ENCODE measurements at places on chromosomes 2 and 18. TPM values are rescaled to one million over a fixed set of nuclear protein-coding genes. Genes with fewer than 3 reads are reported as not detected.

The NAT8 gene
- 22.5 TPM for polyA plus RNA-seq

The ABCB11 gene
- 0.31 TPM for polyA plus RNA-seq

DNA sequence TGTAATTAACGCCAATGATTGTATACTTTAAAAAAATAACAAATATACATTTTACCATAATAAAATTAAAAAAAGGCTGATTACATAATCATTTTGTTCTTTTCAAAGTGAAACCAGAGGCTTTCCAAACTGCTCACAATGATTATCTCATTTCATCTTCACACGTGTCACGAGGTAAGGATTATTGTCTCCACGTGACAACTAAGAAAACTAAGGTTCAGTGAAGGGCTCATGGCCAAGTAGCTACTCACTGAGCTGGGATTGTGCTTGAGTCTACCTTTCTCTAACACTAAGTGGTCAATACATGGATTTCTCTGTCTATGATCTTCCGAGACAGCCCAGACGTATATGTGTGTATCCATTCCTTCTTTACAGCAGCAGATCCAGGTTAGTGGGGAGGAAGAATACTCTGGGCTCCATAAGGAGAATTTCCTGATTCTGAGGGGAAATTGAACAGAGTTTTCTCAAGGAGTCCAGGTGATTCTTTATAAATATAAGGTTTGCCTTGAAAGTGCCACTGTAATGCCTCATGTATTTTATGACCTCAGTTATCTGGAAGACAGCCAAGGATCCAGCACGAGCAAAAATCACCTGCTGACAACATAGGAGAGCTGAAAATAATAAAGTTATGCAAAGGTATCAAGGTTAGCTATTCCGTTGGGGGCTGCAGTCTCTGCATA, 25.6 kb upstream of the ACSL3 start:
- DNase-seq, result peak; percentile 14

- DNase-seq, result no peak
Observed at GRCh38 chr18:9401176-9401575, 66.6 kb downstream of the TWSG1 start.

The DSC2 gene
- polyA plus RNA-seq, result 48.0 TPM

DNA sequence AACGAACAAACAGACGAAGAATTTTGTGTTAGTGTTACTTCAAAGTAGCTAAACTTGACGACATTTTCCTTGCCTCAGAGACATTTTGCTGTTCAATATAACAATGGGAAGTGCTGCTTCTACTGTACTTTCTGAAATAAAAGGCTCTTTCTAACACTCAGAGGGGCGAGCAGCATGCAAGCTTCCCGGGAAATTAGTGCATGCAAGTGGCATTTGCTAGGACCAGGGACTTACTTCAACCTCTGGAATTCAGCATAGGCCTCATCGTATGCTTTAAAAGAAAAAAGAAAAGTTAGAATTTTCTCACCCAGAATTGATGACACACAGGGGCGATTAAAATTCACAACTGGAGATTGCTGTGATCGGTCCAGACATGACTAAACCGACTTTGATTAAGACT, 62.5 kb upstream of the LPIN2 start:
- DNase-seq, result no peak

The ARHGAP15 gene
- polyA plus RNA-seq, result 3.4 TPM

GRCh38 chr18:66734451-66734850, 130.6 kb upstream of the CDH19 start:
- DNase-seq, result no peak

DNA sequence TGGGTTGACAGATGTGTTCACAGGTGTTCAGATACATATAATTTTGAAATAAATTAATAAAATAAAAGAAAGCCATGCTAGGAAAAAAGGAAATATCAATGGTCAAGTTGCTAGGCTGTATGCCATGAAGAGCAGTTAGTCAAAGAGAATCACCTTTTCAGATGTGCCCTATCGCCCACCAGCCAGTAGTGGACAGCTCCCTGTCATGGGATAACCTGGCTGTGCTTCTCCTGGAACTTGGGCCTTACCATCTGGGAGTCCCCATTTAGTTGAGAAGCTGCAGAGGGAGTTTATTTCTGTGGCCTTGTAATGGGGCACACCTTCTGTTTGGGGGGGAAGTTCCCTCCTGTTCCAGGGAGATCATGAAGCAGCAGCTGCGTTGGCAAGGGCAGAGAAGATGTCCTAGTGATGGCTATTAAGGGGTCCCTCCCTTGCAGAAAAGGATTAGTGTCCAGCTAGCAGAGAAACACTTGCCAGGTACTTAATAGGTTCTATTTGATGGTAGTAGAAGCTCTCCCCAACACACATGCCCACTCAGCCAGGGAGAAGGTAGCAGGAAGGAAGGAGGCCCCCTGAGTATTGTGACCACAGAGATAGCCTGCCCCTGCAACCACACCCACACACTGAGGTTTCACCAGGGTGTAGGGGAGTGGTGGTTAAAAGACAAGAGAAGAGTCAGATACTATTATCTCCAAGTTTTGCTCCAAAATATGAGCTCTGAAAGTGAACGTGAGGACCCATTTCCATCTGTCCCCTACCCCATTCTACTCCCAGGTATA, 117.7 kb downstream of the B3GNT2 start:
- no peak for DNase-seq

GRCh38 chr18:59360381-59360780, 1.3 kb upstream of the LMAN1 start:
- no peak for DNase-seq

The PAPOLG gene
- polyA plus RNA-seq, result 27.5 TPM

DNA sequence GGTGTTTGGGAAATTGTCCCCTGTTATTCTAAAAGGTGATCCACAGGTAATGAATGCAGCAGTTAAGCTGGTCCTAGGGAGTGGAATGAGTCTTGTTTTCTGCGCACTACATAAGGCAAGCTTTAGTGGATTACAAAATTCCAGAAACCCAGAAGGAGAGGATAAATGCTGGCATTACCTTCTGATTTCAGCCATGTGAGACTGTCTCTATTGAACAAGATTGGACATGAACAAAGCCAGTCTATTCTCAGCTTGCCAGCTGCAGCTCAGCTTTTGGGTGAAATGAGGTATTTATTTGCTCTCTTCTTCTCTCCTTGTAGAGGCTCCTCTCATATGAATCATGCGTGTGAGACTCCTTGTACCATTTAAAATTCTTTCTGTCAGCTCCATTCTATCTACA, 944.9 kb downstream of the CNTNAP5 start:
- no peak for DNase-seq

GRCh38 chr2:85712336-85712735, 18.2 kb downstream of the GNLY start:
- no peak for DNase-seq

The TEX51 gene
- polyA plus RNA-seq, result not detected

- no peak for DNase-seq
Observed at GRCh38 chr2:211879323-211879722, 659.3 kb downstream of the ERBB4 start.

The PLGLB2 gene
- 4.8 TPM for polyA plus RNA-seq

- peak; percentile 26 for DNase-seq
Observed at GRCh38 chr18:46481048-46481846, 175.8 kb downstream of the LOXHD1 start.

DNA sequence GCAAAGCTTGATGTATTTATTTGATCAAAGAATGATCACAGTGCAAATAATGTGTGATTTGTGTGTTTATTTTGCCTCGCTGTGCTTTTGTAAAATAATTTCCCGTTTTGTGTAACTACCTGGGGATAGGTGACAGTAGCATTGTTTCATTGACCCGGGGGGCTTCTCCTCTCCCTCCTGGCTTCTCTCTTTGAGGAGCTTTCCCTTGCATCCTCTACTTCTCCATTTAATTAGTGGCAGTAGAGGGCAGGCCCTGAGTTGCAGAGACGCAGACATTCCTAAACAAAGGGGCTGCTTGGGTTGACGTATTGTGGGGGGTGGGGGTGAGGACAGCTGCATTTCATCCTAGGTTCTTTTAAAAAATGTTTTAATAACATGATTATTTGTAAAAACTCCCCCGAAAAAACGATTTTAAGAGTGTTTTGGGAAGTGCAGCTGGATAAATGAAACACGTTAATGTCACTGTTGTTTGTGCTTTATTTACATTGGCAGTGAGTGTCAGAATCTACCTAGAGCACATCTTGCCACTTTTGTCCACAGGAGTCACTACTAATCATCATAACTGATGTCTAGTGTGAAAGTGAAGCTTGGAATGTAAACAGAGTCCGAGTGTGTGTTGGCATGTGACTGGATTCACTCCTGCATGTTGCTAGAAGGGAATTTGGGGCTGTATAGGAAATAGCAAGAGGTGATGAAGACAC, 2.2 kb downstream of the NEDD4L start:
- no peak for DNase-seq

DNA sequence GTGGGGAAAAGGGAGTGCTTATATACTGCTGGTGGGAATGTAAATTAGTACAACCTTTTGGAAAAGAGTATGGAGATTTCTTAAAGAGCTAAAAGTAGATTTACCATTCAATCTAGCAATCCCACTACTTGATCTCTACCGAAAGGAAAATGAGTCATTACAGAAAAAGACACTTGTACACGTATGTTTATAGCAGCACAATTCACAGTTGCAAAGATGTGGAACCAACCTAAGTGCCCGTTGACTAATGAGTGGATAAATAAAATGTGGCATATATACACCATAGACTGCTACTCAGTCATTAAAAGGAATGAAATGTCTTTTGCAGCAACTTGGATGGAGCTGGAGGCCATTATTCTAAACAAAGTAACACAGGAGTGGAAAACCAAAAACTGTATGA, 29.5 kb downstream of the FLACC1 start:
- DNase-seq, result no peak

The CD8B2 gene
- 0.40 TPM for polyA plus RNA-seq

The GGCX gene
- 33.7 TPM for polyA plus RNA-seq

GRCh38 chr18:42001801-42002200, 46.8 kb downstream of the PIK3C3 start:
- DNase-seq, result no peak

GRCh38 chr18:63440219-63440618, 17.9 kb upstream of the VPS4B start:
- no peak for DNase-seq

GRCh38 chr2:112005406-112006075, 49.5 kb upstream of the TMEM87B start:
- no peak for DNase-seq

The ANKRD62 gene
- 0.07 TPM for polyA plus RNA-seq

The MC4R gene
- 0.44 TPM for polyA plus RNA-seq

DNA sequence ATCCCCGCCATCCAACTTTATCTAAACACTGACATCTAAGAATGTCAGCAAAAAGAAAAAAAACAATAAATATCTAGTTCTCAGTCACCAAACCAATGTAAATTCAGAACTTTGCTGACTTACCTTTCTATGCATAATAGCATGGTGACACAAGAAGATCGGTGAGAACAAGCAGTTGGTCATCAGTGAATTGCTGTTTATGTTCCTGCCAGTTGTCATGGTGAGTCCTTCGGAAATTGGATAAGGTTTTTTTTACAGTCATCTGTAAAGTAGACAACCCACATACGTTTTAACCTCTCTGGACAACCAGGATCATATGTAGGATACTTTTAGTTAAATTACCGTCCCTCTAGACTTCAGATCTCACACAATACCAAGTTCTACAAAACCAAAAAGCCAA, 6.2 kb upstream of the GPR75 start:
- DNase-seq, result no peak

The ARPC2 gene
- 268 TPM for polyA plus RNA-seq

DNA sequence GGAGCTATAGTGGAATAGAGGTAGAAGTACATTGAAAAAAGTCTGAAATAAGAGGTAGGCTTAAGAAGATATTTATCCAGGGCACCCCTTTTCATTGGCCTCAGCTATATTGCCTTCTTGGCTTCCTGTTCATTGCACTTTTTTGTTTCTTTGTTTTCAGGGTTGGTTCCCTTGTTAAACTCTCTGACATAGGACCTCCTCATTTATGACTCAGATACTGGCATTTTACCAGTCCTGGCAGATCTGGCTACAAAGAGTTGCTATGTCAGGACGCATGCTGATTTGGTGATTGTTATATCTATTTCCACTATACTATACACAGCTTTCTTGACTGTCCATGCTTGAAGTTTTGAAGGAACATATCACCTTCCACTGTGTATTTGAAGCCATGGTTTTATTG, 60.0 kb downstream of the GCA start:
- no peak for DNase-seq

The GPAT2 gene
- 2.8 TPM for polyA plus RNA-seq

The MBP gene
- 23.1 TPM for polyA plus RNA-seq

- DNase-seq, result peak; percentile 9
Observed at GRCh38 chr2:111118481-111118980, 2.2 kb upstream of the BCL2L11 start.

DNA sequence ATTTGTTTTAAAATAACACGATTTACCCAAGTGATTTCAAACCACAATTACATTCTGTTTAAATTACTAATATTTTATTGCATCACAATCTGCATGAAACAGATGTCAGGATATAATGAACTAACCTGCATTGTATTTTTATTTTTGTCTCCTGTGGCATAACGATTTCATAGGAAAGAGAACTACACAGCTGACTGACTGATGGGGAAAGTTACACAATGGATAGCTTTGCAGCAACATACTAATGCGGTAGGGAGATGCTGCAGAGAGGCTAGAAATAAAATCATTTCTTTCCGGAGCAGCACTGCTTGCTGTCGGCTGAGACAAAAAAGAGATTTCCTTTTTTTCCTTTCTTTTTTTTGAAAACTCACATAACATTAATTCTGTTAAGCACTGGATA, 36.9 kb downstream of the SCN1A start:
- DNase-seq, result no peak

The GAREM1 gene
- 36.0 TPM for polyA plus RNA-seq

GRCh38 chr2:182667315-182667695, 48.8 kb upstream of the DNAJC10 start:
- no peak for DNase-seq

DNA sequence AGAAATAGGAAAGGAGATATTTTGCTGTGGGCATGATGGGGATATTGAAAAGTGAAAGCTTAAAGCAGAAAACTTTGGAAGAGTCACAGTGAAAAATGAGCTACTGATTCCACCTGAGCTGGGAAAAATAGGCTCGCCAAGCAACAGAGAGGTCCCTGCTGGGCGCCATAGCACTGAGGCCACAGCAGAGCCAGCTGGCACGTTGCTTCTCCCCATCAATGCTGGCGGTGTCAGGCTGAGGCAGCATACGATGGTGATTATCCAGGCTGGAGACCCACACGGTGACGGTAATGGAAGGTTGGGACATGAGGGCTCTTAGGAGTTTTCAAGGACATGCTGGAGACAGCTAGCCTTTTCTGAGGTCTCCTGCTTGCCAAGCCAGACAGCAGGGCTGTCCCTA, 25.8 kb upstream of the DTNB start:
- no peak for DNase-seq

DNA sequence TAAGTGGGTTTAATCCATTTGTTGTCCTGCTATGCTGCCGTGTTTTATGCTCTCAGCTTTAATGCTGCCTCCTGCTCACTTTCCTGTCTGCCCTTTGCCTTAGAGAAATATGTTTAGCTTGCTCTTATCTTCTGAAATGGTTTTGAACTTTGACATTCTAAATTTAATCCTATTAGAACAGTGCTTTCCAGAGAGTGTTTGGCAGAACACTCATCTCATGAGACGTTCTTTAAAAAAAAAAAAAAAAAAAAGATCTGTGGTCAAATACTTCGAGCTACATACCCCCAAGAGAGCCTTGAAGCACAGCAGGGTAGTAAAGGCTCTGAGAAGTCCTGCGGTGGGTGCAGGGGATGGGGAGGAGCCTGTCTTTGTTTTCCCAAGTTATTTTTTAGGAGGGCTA, 161.3 kb downstream of the SPP2 start:
- DNase-seq, result no peak
